ENCODE measurements at places on chromosomes 4 and X.

DNA sequence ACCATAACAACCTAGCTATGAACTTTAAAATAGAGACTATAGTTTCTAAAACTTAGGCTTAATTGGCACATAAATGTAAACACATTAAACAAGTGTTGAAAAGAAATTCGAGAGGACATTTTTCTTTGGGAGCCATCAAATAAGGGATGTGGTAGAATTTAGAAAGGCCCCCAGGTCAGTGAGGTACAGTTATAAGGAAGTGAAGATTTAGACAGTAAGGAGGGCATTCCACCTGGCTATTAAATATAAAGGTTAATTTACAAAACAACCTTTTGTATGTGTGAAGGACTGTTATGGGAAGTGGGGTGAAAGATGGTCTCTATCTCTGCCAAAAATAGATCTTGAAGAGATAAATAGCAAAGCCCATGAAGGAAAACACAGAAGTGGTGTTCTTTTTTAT is 83.9 kb downstream of the AFF1 start:
- no peak for DNase-seq

GRCh38 chrX:1262369-1262768 is 6.2 kb upstream of the CSF2RA start:
- DNase-seq = no peak

DNA sequence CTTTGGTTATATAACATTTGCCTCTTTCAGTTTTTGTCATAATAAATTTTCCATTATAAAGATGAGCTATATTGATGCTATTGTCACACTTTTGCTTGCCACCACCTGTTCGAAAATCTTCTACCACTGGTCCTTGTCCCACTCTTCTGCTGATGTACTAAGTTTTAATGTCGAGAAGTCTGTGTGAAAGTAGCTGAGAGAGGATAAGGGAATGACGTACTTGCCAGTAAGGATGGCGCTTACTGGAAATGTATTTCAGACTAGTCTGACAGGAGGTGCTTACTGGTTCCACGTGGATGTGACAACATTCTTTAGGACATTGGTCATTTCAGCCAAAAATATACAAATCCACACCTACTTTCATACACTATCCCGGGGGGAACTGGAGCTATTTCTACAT is 132.7 kb upstream of the NR3C2 start:
- DNase-seq = no peak

- no peak for DNase-seq
These were observed 267.3 kb downstream of the BCOR start for GRCh38 chrX:39830414-39830813.

DNA sequence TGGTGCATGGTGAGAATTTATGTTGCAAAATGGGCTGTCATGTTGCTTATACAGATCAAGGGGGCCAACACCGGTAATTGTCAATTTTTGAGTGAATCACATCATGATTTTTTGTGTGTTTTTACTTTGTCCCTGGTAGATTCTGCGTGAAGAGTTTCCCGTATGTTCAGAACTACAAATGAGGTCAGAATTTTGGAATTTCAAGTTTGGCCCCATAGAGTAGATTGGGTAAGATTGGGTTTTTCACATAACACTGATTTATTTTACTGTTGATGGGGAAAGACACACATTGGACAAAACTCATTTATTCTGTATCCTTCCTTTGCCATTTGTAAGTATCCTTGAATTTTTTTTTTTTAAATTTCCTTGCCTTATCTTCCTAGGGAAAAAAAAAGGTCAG is 158.5 kb upstream of the MXRA5 start:
- no peak for DNase-seq

DNA sequence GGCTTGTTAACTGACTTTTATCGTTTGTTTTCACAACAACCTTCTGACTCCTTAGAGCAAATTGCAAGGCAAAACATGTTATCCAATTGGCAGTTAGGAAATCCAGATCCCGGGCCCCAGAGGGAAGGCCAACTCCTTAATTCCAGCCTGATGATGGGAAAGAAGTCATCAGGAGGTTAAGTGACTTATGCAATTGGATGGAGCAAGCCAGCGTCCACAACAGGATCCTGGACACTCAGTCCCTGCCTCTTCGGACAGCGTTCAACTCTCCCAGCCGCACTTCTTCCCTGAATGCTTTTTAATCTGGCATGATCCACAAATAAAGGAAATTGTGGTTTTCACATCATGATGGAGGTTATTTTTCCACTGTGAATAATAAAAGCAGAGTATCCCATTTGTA is 310.1 kb downstream of the RAB28 start:
- no peak for DNase-seq

DNA sequence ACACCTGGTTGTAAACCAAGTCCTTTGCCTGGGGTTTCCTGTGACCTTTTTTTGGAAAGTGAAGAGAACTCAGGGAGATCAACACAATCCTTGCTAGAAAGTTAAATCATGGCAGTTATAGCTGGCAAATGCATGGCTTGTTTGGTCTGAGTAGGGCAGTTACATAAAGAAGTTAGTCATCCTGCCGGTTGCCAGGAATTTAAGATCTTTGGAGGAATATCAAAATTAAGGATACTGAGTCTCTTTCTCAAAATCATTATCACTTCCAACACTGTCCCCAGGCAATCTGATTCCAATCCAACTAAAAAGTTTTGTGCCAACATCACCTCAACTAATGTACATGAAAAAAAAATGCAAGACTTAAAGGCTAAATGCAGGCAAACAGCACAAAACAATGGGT is 40.3 kb downstream of the C4orf54 start:
- no peak for DNase-seq

DNA sequence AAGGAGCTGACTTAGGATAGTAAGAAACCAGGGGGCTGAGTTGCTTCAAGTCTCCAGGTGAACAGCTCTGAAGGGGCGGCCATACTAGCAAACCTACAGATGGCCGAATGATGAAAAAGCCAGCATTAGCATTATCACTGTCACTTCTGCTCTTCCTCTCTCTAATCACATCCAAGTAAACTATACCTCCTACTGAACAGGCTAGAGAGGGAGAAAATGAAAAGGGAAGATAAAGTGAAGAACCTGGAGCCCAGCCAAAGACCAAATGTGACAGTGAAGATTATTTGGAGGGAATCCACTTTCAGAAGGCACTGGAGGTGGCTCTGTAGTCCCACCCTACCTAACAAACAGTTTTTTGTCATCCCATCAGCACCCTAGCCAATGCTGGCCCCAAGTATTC is 50.4 kb upstream of the PRPS1 start:
- no peak for DNase-seq

DNA sequence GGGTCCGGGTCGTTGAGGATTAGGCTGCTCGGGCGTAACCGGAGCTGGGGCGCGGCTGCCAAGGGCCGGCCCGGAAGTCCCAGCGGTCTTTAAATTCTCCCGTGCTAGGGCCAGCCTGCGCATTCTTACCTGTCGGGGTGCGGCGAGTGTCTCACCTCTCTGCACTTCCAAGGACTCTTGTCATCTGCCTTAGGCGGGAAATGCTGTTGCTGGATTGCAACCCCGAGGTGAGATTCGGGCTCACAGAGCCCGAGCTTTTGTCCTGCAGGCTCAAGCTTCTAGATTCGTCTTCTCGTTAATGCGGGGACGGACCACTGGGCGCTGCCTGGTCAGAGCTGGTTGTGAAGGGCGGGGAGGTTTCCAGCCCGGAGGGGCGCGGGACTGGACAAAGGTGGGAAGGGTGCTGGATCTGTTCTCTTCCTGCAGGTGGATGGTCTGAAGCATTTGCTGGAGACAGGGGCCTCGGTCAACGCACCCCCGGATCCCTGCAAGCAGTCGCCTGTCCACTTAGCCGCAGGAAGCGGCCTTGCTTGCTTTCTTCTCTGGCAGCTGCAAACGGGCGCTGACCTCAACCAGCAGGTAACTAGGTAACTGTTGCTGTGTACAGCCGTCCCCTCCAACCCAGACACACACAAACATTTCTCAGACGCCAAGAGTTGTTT is at the start of gene ANKRD37:
Gene ANKRD37, plus strand, starts transcription at position 118 of the 662 bp plus-strand sequence. Its CDS starts 83 bp downstream, at position 201.
- DNase-seq = peak; percentile 21

All from dorsolateral prefrontal cortex (tissue), 122 donors.